ENCODE measurements at places on chromosomes 7 and 10. TPM values are rescaled to one million over a fixed set of nuclear protein-coding genes. Genes with fewer than 3 reads are reported as not detected.

GRCh38 chr7:93359520-93360198, 127.5 kb downstream of the VPS50 start:
- H3K36me3 ChIP-seq = no peaks in the 10 kb centered on the region
- peaks cover 8% of the 10 kb centered on the region for H3K4me1 ChIP-seq
- H3K4me3 ChIP-seq = no peak overlapping the region
- no peaks in the 10 kb centered on the region for H3K27me3 ChIP-seq
- H3K27ac ChIP-seq = no peak overlapping the region
- DNase-seq = no peak

GRCh38 chr10:35762311-35763030, 120.4 kb upstream of the FZD8 start:
- no peaks in the 10 kb centered on the region for H3K27me3 ChIP-seq
- H3K4me3 ChIP-seq = no peak overlapping the region
- H3K4me1 ChIP-seq = peaks cover 3% of the 10 kb centered on the region
- peak; percentile 20 for DNase-seq

Gene CLDN3
- polyA plus RNA-seq = not detected

DNA sequence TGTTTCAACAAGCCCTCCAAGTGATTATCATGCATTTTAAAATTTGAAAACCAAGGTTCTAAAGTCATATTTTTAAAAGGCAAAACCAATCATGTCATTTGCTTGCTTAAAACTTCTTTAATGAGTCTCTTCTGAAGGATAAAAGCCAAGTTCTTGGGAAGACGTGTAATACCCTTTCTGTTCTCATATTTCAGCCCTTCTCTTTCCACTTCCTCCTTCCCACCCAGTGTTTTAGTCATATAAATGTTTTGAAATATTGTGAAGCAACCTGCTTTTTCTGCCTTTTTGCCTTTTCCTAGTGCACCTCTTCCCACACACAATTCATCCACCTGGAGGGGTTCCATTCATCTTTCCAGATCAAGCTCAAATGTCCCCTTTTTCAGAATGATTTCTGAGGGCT, 211.1 kb upstream of the LRRTM3 start:
- no peaks in the 10 kb centered on the region for H3K36me3 ChIP-seq
- no peaks in the 10 kb centered on the region for H3K4me1 ChIP-seq
- DNase-seq = no peak
- no peaks in the 10 kb centered on the region for H3K27me3 ChIP-seq
- no peak overlapping the region for H3K27ac ChIP-seq
- no peak overlapping the region for H3K4me3 ChIP-seq

GRCh38 chr10:100970076-100970913, 991 bp downstream of the SEMA4G start:
- DNase-seq = no peak
- no peak overlapping the region for H3K27ac ChIP-seq
- H3K27me3 ChIP-seq = no peaks in the 10 kb centered on the region
- 0 out of 2 replicates have a peak overlapping the region, but pooled peaks have one; percentile 63 for H3K4me3 ChIP-seq

GRCh38 chr10:60236869-60237524, 152.7 kb downstream of the ANK3 start:
- no peak overlapping the region for H3K27ac ChIP-seq
- H3K27me3 ChIP-seq = no peaks in the 10 kb centered on the region
- H3K36me3 ChIP-seq = no peaks in the 10 kb centered on the region
- H3K4me1 ChIP-seq = peaks cover 3% of the 10 kb centered on the region
- H3K4me3 ChIP-seq = no peak overlapping the region
- peak; percentile 71 for DNase-seq

DNA sequence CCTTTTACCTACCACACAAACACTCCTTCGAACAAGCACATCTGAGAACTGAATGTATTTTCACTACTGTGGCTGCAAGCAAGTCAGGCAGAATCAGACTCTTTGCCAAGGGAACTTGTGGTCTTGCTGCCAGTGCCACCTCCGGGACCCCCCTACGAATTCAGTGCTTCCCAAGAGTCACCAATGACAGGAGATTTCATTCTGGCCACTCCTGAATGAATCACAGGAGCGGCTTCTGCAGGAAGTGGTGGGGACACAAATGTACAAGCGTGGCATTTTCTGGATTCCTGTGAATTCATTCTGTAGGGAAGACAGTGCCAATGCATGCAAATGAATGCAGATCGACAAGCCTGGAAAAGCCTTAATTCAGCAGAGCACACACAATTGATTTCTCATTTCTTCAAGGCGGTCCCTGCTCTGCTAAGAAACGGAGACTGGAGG, 161.2 kb downstream of the CAMK1D start:
- H3K36me3 ChIP-seq = no peaks in the 10 kb centered on the region

DNA sequence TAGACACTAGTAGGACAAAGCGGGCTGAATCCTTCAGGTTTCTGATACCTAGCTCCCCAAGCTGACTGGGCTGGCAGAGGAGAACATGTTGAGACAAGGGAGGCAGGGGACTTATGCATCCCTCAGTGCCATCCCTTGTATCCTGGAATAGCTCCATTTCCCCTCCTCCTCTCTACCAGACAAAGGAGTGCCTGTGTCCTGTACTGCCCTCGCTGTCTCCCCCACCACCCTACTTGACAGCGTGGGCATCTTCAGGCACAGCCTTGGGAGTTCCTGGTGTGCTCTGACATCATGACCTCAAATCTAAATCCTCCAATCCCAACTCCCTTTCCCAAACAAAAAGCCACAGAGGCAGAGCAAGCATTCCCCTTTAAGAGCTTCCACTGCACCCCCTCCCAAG, 9.0 kb downstream of the SFXN3 start:
- H3K4me1 ChIP-seq = peaks cover 13% of the 10 kb centered on the region
- no peak overlapping the region for H3K27ac ChIP-seq
- no peaks in the 10 kb centered on the region for H3K27me3 ChIP-seq
- DNase-seq = no peak
- peaks cover 30% of the 10 kb centered on the region for H3K36me3 ChIP-seq

DNA sequence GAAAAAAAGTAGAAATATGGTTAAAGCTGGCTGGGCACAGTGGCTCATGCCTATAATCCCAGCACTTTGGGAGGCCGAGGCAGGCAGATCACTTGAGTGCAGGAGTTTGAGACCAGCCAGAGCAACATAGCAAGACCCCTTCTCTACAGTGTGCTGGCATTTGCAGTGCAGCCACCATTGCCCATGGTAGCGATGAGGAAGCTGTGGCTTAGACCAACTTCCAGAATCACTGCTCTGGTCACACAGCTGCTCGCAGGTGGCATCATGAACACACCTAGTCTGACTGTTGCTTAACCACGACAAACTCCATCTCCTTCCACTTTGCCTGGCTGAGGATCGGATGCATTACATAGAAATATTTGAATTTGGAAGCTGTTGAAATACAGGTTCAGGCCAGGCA, 137.1 kb downstream of the CUX1 start:
- no peak overlapping the region for H3K4me3 ChIP-seq
- H3K27me3 ChIP-seq = no peaks in the 10 kb centered on the region
- H3K36me3 ChIP-seq = no peaks in the 10 kb centered on the region
- 0 out of 2 replicates have a peak overlapping the region, but pooled peaks have one; percentile 97 for H3K27ac ChIP-seq

DNA sequence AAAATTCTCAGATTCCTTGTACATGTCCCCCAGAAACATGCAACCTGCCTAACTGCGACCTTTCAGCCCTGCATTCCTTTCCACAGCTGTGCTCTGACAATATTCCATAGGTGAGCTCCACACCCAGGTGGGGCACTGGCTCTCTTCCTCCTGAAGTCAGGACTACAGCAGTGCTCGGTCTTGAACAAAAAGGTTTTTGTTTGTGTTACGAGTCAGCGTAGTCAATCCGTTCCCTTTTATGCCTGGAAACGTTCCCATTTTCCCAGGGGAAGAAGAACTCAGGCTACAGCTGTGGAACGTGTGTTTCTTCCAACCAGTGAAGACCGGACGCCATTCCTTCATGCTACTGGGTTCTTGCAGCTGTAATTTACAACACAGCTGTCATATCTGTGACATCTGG, 52.4 kb upstream of the PFKP start:
- H3K36me3 ChIP-seq = no peaks in the 10 kb centered on the region
- no peak for DNase-seq
- H3K27ac ChIP-seq = no peak overlapping the region
- peaks cover 18% of the 10 kb centered on the region for H3K27me3 ChIP-seq
- H3K4me3 ChIP-seq = no peak overlapping the region

Gene CNPY1
- not detected for polyA plus RNA-seq

- no peak overlapping the region for H3K27ac ChIP-seq
- no peak overlapping the region for H3K4me3 ChIP-seq
- no peaks in the 10 kb centered on the region for H3K27me3 ChIP-seq
- H3K4me1 ChIP-seq = peaks cover 24% of the 10 kb centered on the region
- DNase-seq = peak; percentile 76
Observed at GRCh38 chr7:151665368-151665767, 145.7 kb upstream of the RHEB start.

Gene OR2A25
- polyA plus RNA-seq = not detected

Gene PRSS37
- polyA plus RNA-seq = not detected

GRCh38 chr7:1223196-1223981, 9.3 kb upstream of the UNCX start:
- no peaks in the 10 kb centered on the region for H3K36me3 ChIP-seq
- H3K27ac ChIP-seq = no peak overlapping the region
- DNase-seq = no peak
- peaks cover 88% of the 10 kb centered on the region for H3K27me3 ChIP-seq
- no peak overlapping the region for H3K4me3 ChIP-seq

- H3K27me3 ChIP-seq = no peaks in the 10 kb centered on the region
- no peak overlapping the region for H3K27ac ChIP-seq
- no peaks in the 10 kb centered on the region for H3K36me3 ChIP-seq
- H3K4me3 ChIP-seq = peak overlapping the region; percentile 46
- no peak for DNase-seq
Observed at GRCh38 chr10:102743078-102743587, 615 bp upstream of the WBP1L start.

DNA sequence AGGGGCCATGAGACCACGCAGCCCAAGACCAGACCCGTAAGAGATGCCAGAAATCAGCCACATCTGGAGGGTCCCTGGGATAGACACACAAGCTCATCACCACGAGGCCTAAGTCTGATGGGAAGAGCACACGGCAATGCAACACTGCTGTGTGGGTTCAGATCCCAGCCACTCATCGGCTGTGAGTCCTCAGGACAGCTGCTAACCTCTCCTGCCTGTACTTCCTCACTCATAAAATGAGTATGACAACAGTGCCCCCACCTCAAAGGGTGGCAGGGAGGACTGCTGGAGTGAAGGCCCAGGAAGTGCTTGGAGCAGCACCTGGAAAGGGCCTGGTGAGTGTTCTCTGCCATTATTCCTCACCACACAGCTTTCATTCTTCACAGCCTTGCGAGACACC, 60.9 kb downstream of the MAD1L1 start:
- H3K4me1 ChIP-seq = peaks cover 28% of the 10 kb centered on the region
- no peak overlapping the region for H3K4me3 ChIP-seq
- no peaks in the 10 kb centered on the region for H3K36me3 ChIP-seq
- no peak overlapping the region for H3K27ac ChIP-seq
- DNase-seq = no peak

Gene CHCHD3
- 65.8 TPM for polyA plus RNA-seq

DNA sequence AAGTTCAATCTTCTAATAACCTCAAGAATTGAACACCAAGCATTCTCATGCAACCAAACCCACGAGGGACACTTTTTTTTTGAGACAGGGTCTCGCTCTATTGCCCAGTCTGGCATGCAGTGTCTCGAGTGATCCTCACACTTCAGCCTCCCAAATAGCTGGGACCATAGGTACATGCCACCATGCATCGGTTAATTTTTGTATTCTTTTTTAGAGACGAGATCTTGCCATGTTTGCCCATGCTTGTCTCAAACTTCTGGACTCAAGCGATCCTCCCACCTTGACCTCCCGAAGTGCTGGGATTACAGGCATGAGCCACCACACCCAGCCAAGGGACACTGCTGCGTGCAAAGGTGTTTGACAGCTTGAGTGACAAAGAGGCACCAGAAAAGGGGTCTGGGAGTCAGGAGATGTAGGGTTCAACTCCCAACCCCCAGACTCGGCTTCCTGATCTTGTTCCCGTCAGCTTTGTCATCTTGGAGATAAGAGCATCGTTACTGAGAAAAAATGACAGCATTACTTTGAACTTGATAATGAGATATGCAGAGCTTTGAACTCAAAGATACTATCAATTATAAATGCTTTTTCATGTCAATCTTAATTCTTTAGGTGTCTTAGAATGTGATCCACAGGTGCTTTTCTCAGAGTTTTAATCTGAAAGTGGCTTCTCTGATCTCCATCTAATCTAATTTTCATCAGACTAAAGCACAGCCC, 1.6 kb upstream of the CYTH3 start:
- no peaks in the 10 kb centered on the region for H3K27me3 ChIP-seq
- H3K36me3 ChIP-seq = no peaks in the 10 kb centered on the region
- no peak overlapping the region for H3K4me3 ChIP-seq
- peaks cover 14% of the 10 kb centered on the region for H3K4me1 ChIP-seq

Gene LRRC18
- polyA plus RNA-seq = not detected

DNA sequence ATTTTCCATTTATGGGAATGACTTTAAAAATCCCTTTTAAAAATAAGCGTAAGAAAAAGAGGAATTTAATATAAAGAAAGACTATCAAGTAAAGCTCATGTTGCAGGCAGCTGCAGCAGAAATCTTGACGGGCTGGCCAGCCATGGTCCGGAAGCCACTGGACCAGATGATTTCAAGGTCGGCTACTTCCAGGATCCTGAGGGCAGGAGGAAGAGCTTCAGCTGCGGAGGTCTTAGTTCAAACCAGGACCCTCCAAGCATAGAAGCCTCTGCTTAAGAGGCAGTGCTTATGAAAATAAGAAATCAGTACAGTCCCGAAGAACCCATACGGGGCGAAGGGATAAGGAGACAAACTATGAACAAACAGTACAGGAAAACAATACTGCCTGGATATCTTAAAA, 220.2 kb upstream of the CELF2 start:
- peak overlapping the region; percentile 35 for H3K4me3 ChIP-seq
- DNase-seq = peak; percentile 47
- no peaks in the 10 kb centered on the region for H3K27me3 ChIP-seq
- H3K36me3 ChIP-seq = no peaks in the 10 kb centered on the region

DNA sequence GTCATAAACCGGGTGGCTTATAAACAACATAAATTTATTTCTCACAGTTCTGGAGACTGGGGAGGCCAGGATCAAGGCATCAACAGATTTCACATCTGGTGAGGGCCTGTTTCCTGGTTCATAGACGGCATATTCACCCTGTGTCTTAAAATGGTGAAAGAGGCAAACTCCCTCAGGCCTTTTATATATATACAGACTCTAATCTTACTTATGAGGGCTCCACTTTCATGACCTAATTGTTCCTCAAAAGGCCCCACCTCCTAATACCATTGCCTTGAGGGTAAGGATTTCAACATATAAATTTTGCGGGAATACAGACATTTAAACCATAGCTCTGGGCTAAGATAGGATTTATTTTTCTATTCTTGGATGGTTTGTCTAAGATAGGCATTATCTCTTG, 187.2 kb downstream of the PPP1R3A start:
- H3K27me3 ChIP-seq = no peaks in the 10 kb centered on the region
- no peak overlapping the region for H3K4me3 ChIP-seq
- DNase-seq = no peak
- H3K27ac ChIP-seq = no peak overlapping the region
- H3K4me1 ChIP-seq = peaks cover 10% of the 10 kb centered on the region
- no peaks in the 10 kb centered on the region for H3K36me3 ChIP-seq

GRCh38 chr7:88156356-88156755, 63.5 kb downstream of the SRI start:
- no peak for DNase-seq
- no peak overlapping the region for H3K27ac ChIP-seq
- H3K27me3 ChIP-seq = no peaks in the 10 kb centered on the region
- H3K36me3 ChIP-seq = no peaks in the 10 kb centered on the region

Data from GM23248 (cell line).